ENCODE measurements at places on chromosomes 2 and 18. TPM values are rescaled to one million over a fixed set of nuclear protein-coding genes. Genes with fewer than 3 reads are reported as not detected.
A peak's percentile ranks its signal among the peaks of the same experiment; 100 is the strongest.

The SALL3 gene
- total RNA-seq: not detected

The DCDC2C gene
- total RNA-seq: 0.18 TPM

DNA sequence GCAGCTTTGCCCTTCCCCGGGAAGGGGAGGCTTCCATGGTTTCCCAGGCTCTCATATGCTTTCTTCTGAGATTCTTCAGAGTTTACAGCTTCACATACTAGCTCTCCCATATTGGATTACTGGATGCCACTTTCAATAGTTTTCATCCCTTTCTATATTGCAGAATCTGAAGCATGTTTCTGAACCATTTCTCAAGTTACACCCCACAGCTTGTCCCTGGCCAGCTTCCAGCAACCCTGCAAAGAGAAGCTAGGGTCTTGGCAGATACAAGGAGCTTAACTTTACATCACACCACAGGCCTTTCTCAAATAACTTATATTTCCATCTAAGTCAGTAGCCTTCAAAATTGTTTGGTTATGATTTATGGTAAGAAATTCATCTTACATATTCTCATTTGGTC is 39.6 kb downstream of the LHCGR start:
- peak; percentile 35 for DNase-seq

The NDC80 gene
- 12.5 TPM for total RNA-seq

The MEP1B gene
- total RNA-seq: 0.18 TPM

- no peak for DNase-seq
These were observed 14.9 kb upstream of the LCT start for GRCh38 chr2:135851858-135852257.

The LINC00305 gene
- total RNA-seq: not detected

DNA sequence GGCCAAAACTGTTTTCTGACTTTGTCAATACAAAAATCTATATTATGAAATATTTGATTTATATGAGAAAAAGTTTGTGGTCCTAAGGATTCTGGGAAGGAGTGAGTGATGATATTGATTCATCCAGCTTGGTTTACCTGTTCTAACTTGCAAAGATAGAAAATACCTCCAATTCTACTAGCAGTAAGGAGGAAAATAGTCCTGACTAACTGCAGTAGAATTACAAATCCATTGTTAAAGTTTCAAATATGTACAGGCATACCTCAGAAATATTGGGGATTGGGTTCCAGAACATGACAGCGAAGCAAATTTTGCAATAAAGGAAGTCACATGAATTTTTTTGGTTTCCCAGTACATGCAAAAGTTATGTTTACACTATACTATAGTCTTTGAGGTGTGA is 158.8 kb upstream of the CYRIA start:
- DNase-seq: no peak

DNA sequence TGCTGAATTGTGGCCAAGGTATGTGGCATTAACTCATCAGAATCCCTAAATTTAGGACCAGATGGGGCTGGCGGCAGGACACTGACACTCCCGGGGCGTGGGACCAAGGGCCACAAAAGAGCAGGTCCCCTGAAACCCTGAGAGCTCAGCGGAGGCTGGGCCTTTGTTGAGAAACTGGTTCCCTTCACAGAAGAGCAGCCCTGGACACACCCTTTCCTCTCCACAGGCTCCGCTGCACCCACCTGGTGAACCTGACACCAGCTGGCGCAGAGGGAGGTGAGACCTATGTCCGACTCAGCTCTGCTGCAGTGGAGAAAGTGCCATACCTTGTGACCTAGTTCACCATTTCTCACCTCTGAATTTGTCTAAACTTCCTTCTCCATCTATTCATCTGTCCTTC is 119.5 kb downstream of the RTP5 start:
- DNase-seq: no peak

- no peak for DNase-seq
These were observed 22.3 kb downstream of the COX7A2L start for GRCh38 chr2:42338567-42339190.

The RPL37A gene
- total RNA-seq: 12,065 TPM

DNA sequence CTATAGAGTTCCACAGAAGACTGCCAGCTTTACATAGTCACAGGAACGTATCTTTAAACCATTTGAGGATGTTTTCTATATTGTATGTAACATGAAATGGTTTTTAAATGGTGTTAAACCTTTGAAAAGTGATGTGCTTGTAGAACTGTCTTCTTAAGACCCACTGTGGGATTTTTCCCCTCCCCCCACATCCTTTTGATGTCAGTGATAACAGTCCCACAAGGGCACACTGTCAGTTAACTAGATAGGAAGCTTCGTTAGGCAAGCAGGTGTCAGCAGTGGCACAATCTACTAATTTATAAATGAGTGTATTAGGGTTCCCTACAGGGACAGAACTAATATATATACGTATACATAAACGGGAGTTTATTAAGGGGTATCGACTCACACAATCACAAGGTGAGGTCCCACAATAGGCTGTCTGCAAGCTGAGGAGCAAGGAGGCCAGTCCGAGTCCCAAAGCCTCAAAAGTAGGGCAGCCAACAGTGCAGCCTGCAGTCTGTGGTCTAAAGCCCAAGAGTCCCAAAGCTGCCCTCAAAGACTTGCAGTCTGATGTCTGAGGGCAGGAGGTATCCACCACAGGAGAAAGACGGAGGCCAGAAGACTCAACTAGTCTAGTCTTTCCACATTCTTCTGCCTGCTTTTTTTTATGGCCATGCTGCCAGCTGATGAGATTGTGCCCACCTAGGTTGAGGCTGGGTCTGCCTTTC is 23.8 kb upstream of the HNRNPLL start:
- DNase-seq: no peak

The OTOS gene
- total RNA-seq: not detected

DNA sequence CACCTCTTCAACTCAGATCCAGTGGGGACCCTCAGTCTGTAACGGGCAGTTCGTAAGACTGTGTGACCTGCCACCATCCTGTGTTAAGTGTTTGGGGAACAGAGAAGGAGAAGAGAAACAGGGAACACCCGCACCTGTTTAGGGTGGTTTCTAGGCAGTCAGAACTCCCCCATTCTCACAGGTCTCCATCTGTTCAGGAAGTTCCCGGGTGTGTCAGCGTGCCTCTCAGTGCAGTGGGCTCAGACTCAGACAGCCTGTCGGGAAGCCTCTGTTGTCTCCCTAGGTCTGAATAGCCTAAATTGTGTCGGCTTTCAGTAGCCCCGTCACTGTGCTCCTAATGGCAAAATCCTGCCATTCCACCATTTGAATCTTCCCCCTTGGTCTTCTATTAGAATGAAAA is 256.6 kb downstream of the LOXHD1 start:
- no peak for DNase-seq

DNA sequence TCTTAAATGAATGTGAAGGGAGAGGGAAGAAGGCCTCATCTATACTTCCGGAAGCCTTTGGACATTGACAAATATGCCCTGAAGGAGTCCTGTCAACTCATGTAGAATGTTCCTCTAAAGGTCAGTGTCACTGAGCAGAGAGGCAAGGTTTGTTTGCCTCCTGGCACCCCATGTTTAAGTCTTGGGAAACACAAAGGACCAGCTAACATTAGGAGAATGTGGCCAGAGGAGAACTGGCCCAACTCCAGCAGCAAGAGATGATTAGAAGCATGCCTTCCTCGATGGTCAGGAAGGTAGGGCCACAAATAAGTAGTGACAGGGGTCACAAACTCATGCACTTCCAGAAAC is 5.7 kb downstream of the DYSF start:
- DNase-seq: no peak

GRCh38 chr2:136232456-136233172 is 114.7 kb upstream of the CXCR4 start:
- DNase-seq: no peak

DNA sequence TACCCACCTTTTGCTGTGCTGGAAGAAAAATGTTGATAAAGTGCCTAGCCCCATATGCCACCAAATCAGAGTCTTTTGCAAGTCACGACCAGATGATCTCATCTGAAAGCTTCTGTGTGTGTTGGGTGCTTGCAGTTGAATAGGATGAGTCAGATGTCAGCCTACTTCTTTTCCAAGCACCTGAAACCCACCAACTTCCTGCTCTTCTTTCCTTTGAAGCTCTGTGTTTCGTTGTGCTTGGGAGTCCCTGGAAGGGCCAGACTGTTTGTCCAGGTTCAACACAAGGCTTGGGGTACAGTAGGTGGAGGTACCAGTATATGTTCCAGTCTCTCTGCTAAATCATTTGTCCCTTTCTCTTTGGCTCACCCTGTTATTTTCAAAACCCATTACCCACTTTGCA is 36.8 kb upstream of the LCLAT1 start:
- no peak for DNase-seq

DNA sequence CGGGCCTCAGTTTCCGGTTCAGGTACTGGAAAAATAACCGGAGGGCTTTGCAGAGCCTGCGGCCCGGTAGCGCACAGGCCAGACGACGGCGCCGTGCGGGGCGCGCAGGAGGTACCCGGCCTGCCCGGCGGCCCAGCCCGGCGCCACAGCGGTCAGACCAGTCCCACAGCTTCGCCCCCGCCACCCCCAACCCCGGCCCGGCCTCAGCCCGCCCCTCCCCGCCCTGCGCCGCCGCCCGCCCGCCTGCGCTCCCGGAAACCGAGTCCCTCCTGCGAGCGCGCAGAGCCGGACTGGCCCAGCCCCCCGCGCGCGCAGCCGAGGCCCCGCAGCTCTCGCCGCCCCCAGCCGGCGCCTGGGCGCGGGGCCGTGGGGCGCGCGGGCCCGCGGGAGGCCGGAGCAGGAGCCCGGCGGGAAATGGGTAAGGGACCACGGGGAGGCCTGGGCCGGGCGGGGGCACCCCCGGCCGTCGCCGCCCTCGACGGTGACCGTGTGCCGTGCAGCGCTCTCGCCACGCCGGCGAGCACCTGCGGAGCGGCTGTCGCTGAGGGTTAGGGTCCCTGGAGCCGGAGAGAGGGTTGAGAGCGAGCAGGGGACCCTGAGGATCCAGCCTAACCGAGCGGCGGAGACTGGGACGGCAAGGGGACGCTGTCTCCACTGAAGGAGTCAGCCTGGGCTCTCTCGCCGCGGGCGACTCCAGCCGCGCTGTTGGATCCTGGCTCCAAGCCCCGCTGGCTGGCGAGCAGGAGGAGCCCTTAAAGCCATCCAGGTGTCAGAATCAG is 16.5 kb upstream of the PSD4 start:
- peak; percentile 37 for DNase-seq

- peak; percentile 49 for DNase-seq
These were observed 92.2 kb upstream of the MBOAT2 start for GRCh38 chr2:9095690-9096089.

GRCh38 chr2:102103992-102104871 is 38.3 kb upstream of the IL1R1 start:
- peak; percentile 69 for DNase-seq

DNA sequence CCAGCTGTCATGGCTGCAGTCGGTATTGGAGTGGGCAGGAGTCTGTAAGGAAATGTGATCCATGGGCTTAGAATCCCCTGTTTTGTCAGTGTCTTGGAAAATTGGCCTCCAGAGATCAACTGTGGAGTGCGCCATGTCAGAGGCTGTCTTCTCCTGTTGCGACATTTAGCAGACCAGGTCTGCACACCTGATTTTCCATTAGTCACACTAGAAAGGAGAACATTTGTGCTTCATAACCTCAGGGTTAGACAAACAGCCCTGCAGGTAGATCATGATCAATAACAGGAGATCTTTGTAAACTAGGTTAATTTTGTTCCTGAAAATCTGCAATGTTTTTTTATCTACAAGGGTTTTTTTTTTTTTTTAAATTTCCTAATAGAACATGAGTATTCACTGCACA is 28.0 kb downstream of the LDLRAD4 start:
- no peak for DNase-seq

The LRRC30 gene
- total RNA-seq: 6.5 TPM

DNA sequence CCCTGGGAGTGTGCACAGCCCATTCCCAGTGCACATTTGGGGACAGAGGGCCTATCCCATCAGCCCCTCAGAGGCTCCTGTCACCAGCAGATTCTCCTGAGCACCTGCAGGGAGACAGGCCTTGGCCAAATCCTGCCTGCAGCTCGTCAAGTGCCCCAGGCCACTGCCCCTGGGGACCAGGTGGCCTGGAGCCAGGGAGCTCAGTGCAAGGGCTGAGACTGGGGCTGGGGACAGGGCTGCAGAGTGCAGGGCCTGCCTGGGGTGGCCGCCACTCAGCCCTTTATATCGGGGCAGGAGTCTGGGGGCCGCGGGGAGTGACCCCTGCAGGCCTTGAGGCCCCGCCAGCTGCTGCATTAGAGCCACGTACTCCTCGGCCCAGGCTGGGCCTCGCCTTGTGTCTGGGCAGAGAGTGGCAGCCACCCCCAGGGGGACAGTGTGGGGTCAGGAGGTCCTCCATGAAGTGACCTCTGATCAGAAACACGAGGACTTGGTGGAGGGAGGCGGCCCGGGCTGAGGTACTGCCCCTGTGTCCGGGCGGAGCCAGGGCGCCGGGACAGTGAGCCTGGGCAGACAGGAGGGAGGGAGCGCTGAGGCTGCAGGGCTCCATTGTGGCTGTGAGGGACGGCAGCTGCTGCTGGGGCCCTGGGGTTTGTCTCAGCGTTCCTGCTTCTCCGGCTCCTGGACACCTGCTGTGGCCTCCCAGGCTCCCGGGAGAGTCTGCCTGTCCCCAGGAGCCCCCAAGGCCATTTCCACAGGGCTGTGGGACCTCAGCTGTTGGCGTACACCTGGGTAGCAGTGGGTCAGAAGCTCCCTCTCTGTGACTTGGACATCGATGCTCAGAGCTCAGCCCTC is 24.2 kb downstream of the GPC1 start:
- DNase-seq: peak; percentile 78

The RNF149 gene
- total RNA-seq: 33.3 TPM

The SIX3 gene
- not detected for total RNA-seq

- no peak for DNase-seq
These were observed 23.1 kb downstream of the PDCD1 start for GRCh38 chr2:241835611-241836010.

The CACNB4 gene
- 7.2 TPM for total RNA-seq

DNA sequence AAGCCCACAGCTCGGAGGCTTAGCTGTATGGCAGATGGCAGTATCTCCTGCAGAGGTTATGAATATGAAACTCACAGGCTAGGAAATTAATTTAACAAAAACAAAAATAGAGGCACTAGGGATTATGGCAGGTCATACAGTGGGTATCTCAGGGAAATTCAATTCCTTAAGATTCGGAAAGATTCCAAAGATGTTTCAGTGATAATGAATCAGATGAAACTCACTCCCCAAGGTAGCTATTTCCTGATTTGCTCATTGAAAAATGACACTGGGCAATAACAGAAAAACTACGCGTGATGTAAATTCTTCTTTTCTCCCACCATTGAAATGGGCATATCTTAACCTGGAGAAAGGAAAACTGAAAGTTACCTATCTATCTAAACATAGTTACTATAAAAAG is 414.1 kb downstream of the STK39 start:
- no peak for DNase-seq

- no peak for DNase-seq
These were observed 182.0 kb downstream of the PRKCE start for GRCh38 chr2:45833301-45833967.

- DNase-seq: no peak
These were observed 3.0 kb upstream of the CPS1 start for GRCh38 chr2:210553373-210553772.

GRCh38 chr2:159307942-159308341 is 21.4 kb upstream of the WDSUB1 start:
- DNase-seq: no peak

- DNase-seq: no peak
These were observed 309.7 kb upstream of the MYT1L start for GRCh38 chr2:2640818-2641217.

GRCh38 chr18:8283891-8284585 is 325.2 kb upstream of the RAB12 start:
- peak; percentile 61 for DNase-seq

All from muscle of leg (tissue), 16 donors.